ENCODE measurements at places on chromosomes 3 and 15.

DNA sequence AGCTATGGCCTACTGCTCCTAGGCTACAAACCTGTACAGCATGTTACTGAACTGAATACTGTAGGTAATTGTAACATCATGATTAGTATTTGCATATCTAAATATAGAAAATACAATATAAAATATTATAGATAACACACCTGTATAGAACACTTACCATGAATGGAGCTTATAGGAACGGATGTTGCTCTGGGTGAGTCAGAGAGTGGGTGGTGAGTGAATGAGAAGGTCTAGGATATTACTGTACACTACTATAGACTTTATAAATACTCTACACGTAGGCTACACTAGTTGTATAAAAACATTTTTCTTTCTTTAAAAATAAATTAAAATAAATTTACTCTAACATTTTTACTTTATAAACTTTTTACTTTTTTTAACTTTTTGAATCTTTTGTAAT lies 224.0 kb upstream of the CBLB start:
- DNase-seq = no peak

DNA sequence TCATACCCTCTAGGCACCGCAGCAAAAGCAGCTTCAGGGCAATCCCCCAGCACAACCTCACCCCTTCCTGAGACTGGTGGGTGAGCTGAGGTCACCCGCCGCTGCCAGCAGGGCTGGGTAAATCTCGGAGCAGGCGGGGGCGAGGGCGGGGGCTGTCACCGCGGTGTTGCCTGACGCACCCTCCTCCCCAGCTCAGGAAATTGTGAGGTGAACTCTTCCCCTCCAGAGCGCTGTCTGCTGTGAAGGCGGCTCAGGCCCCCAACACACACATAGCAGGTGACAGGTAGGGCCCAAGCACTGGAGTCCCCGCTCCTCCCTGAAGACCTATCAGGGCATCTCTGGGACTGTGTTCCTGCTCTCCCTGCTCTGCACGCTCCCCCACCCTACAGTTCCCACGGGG lies 30.2 kb upstream of the FURIN start:
- DNase-seq = no peak

DNA sequence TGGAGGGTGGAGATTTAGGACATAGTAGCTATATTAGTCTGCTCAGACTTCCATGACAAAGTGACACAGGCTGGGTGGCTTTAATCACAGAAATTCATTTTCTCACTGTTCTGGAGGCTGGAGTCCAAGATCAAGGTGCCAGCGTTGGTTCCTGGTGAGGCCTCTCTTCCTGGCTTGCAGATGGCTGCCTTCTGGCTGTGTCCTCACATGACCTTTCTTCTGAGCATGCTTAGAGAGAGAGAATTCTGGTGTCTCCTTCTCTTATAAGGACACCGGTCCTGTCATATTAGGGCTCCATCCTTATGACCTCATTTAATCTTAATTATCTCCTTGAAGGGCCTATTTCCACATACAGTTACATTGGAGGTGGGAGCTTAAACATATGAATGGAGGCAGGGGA lies 14.9 kb upstream of the SHC4 start:
- no peak for DNase-seq

GRCh38 chr15:45637552-45638033 lies 2.8 kb downstream of the SQOR start:
- DNase-seq = no peak

DNA sequence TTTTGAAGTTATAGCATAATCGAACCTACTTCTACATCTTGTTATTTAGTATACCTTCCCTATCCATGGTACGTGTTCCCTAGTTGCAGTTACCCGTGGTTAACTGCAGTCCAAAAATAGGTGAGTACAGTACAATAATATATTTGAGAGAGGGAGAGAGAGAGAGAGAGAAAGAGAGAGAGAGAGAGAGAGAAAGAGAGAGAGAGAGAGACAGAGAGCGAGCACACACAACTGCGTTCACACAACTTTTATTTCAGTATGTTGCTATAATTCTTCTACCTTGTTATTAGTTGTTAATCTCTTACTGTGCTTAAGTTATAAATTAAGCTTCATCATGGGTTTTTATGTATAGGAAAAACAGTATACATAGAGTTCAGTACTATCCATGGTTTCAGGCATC lies 928.1 kb downstream of the TUSC7 start:
- DNase-seq = no peak

DNA sequence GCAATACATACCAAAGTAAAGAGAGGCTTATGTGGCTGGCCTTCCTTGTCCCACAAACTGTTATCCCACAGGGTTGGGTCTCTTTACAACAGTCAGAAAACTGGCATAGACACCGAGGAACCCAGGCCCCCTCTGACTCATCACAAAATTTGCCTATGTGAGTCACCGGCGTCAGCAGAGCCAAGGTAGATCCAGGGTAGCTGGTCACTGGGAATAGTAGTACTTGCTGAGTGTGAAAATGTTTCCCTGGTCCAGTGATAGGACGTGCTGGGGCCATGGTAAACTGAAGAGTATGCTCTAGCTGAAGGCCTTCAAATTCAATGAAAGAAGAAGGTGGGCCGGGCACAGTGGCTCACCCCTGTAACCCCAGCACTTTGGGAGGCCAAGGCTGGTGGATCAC lies 27.1 kb upstream of the SKIL start:
- no peak for DNase-seq

GRCh38 chr3:101643861-101644613 lies 32.9 kb downstream of the ZBTB11 start:
- no peak for DNase-seq

GRCh38 chr3:55501905-55502304 lies 14.8 kb upstream of the WNT5A start:
- DNase-seq = no peak
